Left lung (tissue), 14 donors: ENCODE measurements at places on chromosomes 5 and 9. TPM values are rescaled to one million over a fixed set of nuclear protein-coding genes. Genes with fewer than 3 reads are reported as not detected.

The MRPS27 gene
- 46.2 TPM for total RNA-seq

The TLX3 gene
- total RNA-seq = not detected

The FCN2 gene
- total RNA-seq = not detected

The CER1 gene
- not detected for total RNA-seq

The CSNK1G3 gene
- total RNA-seq = 39.9 TPM

- no peak for DNase-seq
Observed at GRCh38 chr5:14693070-14693469, 28.6 kb downstream of the OTULIN start.

The MRPL22 gene
- 38.4 TPM for total RNA-seq

GRCh38 chr9:135048758-135049444 is 38.6 kb upstream of the OLFM1 start:
- no peak for DNase-seq

GRCh38 chr5:74400067-74400466 is 240.5 kb downstream of the ENC1 start:
- no peak for DNase-seq

The VPS13A gene
- 36.1 TPM for total RNA-seq

DNA sequence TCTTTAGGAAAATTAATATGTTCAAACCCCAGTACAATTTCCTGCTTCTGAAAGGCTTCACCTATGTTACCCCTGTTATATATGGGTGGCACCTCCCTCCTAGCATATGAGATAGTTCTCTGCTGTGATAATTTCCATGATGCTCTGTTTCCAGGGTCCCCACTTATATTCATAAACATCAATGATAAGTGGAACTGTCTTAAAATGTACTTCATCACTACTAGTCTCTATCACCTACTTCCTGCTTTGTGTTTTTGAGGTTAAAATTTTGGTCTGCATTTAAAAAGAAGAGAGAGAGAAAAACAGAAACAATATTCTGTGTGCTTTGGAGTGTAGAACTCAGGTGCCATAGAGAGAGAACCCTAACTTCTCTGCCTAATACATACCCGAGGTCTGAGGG is 234.7 kb downstream of the HTR1A start:
- DNase-seq = no peak

GRCh38 chr5:141879941-141880738 is 1.9 kb upstream of the PCDH1 start:
- DNase-seq = no peak

- DNase-seq = no peak
Observed at GRCh38 chr5:111730659-111731382, 26.2 kb downstream of the NREP start.

The KIF4B gene
- 0.05 TPM for total RNA-seq

GRCh38 chr9:91825422-91825821 is 124.6 kb downstream of the ROR2 start:
- DNase-seq = no peak

GRCh38 chr9:18390393-18390792 is 83.6 kb upstream of the ADAMTSL1 start:
- DNase-seq = no peak

DNA sequence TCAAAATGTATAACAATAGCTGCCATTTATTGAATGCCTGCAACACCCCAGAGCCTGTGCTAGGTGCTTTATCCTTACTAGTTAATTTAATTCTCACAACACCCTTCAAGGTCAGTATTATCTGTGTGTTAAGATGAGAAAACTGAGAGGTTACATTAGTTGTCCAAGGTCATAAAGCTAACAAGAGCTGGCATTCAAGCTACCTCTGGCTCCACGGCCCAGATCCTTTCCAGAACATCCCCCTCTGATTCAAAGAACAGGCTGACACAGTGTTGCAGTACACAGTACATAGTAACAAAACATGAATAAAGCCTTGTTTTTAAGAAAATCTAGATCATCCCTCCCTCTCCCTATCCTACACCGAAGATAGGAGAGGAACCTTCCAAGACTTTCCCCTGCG is 9.4 kb upstream of the FRMPD1 start:
- no peak for DNase-seq
